ENCODE measurements at places on chromosomes 16 and 17. TPM values are rescaled to one million over a fixed set of nuclear protein-coding genes. Genes with fewer than 3 reads are reported as not detected.

CACNG5 gene
- polyA plus RNA-seq = not detected

VTN gene
- polyA plus RNA-seq = 0.18 TPM

KRTAP4-3 gene
- polyA plus RNA-seq = not detected

SCNN1B gene
- polyA plus RNA-seq = not detected

CES5A gene
- polyA plus RNA-seq = not detected

XYLT1 gene
- 0.68 TPM for polyA plus RNA-seq

NPB gene
- polyA plus RNA-seq = 0.10 TPM

EFTUD2 gene
- polyA plus RNA-seq = 67.7 TPM

TBC1D3E gene
- not detected for polyA plus RNA-seq

SIAH1 gene
- polyA plus RNA-seq = 8.2 TPM

CDH11 gene
- polyA plus RNA-seq = not detected

PRSS8 gene
- not detected for polyA plus RNA-seq

CHST5 gene
- not detected for polyA plus RNA-seq

DPEP2 gene
- polyA plus RNA-seq = 58.0 TPM

STH gene
- polyA plus RNA-seq = not detected

SLC47A1 gene
- polyA plus RNA-seq = not detected

APOH gene
- polyA plus RNA-seq = not detected

KRT36 gene
- not detected for polyA plus RNA-seq

NRN1L gene
- 0.65 TPM for polyA plus RNA-seq

QPRT gene
- 0.72 TPM for polyA plus RNA-seq

MILR1 gene
- polyA plus RNA-seq = not detected

C16orf89 gene
- polyA plus RNA-seq = not detected

KRT40 gene
- not detected for polyA plus RNA-seq

ZNF23 gene
- 6.2 TPM for polyA plus RNA-seq

NKD1 gene
- 0.54 TPM for polyA plus RNA-seq

AIPL1 gene
- not detected for polyA plus RNA-seq

SULT1A3 gene
- not detected for polyA plus RNA-seq

PIK3R5 gene
- 40.1 TPM for polyA plus RNA-seq

EVPLL gene
- 0.25 TPM for polyA plus RNA-seq

TVP23A gene
- not detected for polyA plus RNA-seq

KRT17 gene
- polyA plus RNA-seq = not detected

RABEP1 gene
- polyA plus RNA-seq = 26.8 TPM

HS3ST2 gene
- polyA plus RNA-seq = not detected

GCGR gene
- polyA plus RNA-seq = not detected

CAVIN1 gene
- 0.14 TPM for polyA plus RNA-seq

IRX3 gene
- polyA plus RNA-seq = not detected

DPEP1 gene
- not detected for polyA plus RNA-seq

SPATA22 gene
- 0.23 TPM for polyA plus RNA-seq

PDXDC1 gene
- polyA plus RNA-seq = 27.9 TPM

TAT gene
- polyA plus RNA-seq = 0.23 TPM

CX3CL1 gene
- not detected for polyA plus RNA-seq

TEKT3 gene
- not detected for polyA plus RNA-seq

SLC38A8 gene
- not detected for polyA plus RNA-seq

CDH1 gene
- polyA plus RNA-seq = 0.41 TPM

TMC7 gene
- polyA plus RNA-seq = not detected

PFN1 gene
- 2,644 TPM for polyA plus RNA-seq

SLC52A1 gene
- polyA plus RNA-seq = not detected

CHRNE gene
- not detected for polyA plus RNA-seq

NUBP1 gene
- 44.4 TPM for polyA plus RNA-seq

USP31 gene
- 0.13 TPM for polyA plus RNA-seq

TBC1D3K gene
- not detected for polyA plus RNA-seq

IQCK gene
- 1.6 TPM for polyA plus RNA-seq

PRKCB gene
- 54.7 TPM for polyA plus RNA-seq

C16orf86 gene
- polyA plus RNA-seq = 5.9 TPM

CCL18 gene
- polyA plus RNA-seq = not detected

All from CD4-positive, CD25-positive, alpha-beta regulatory T cell (primary cell).